ENCODE measurements at places on chromosomes 6 and 20. TPM values are rescaled to one million over a fixed set of nuclear protein-coding genes. Genes with fewer than 3 reads are reported as not detected.

GTSF1L gene
- not detected for total RNA-seq

PTK6 gene
- 91.1 TPM for total RNA-seq

IL17F gene
- not detected for total RNA-seq

PRRT1 gene
- total RNA-seq, result 0.72 TPM

OOEP gene
- not detected for total RNA-seq

BHLHE23 gene
- total RNA-seq, result not detected

SLC35D3 gene
- total RNA-seq, result 0.15 TPM

HLA-DQB1 gene
- total RNA-seq, result 6.5 TPM

FAM229B gene
- 1.3 TPM for total RNA-seq

ORC3 gene
- 16.4 TPM for total RNA-seq

MEP1A gene
- total RNA-seq, result 207 TPM

PPIL6 gene
- total RNA-seq, result 1.5 TPM

TAF11 gene
- total RNA-seq, result 27.4 TPM

WFDC10B gene
- not detected for total RNA-seq

SEL1L2 gene
- total RNA-seq, result not detected

HMGCLL1 gene
- total RNA-seq, result 0.52 TPM

COL9A3 gene
- 3.6 TPM for total RNA-seq

CTAGE9 gene
- total RNA-seq, result not detected

OR2J3 gene
- not detected for total RNA-seq

FKBP5 gene
- 29.1 TPM for total RNA-seq

SCGN gene
- total RNA-seq, result 8.1 TPM

EPPIN gene
- not detected for total RNA-seq

TMEM200A gene
- 20.4 TPM for total RNA-seq

SAMHD1 gene
- 35.6 TPM for total RNA-seq

FLRT3 gene
- total RNA-seq, result 4.6 TPM

NECAB3 gene
- 30.3 TPM for total RNA-seq

NKX2-2 gene
- total RNA-seq, result 1.6 TPM

ULBP1 gene
- not detected for total RNA-seq

PGC gene
- 1.7 TPM for total RNA-seq
